Stimulated activated CD8-positive, alpha-beta memory T cell treated with anti-CD3 and anti-CD28 coated beads, Interleukin-7, amount 100 ng/mL, for 48 hours (primary cell): ENCODE measurements at places on chromosomes 13 and 19.
A peak's percentile ranks its signal among the peaks of the same experiment; 100 is the strongest.

GRCh38 chr13:26656919-26657318 is 99.4 kb downstream of the WASF3 start:
- no peak for DNase-seq

DNA sequence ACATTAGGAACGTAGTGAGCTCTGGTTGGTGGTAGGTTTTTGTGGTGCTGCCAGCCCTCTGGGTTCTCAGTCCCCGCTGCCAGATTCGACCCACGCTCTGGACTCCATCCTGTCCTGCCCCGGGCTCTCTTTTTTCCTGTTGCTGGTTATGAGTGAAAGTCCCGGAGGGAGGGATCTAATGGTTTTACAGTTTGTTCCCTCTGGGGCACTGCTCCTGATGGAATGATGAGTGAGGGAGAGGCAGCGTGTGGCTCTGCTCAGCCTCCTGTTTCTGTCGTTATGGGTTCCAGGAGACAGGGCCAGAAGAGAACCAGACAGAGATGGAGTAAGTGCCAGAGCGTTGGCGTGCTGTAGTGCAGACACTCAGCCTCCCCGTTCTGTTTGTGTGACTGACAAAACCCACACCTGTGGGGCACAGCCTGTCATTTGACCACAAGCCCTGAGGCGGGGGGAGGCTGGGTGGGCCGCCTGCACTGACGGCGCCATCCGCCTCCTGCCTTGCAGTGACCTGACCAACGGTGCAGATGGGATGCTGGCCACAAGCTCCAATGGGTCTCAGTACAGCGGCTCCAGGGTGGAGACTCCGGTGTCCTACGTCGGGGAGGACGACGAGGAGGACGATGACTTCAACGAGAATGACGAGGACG is 18.3 kb downstream of the ATP4B start:
- DNase-seq, result no peak

DNA sequence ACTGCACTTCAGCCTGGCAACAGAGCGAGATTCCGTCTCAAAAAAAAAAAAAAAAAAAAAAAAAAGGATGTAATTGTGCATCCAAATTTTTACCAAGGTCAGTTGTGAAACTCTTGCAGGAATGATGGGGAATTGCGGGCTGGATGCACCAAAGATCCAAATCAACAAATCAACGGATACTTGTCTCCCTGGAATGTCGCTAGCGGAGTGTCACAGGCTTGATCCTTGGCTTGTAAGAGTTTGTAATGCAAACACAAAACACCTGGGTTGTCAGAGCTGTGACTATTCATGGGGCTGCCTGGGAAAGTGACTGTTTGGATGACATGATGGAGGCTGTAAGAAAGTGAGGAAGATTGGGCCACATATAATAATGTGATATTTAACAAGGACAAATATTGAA is 4.2 kb downstream of the KANK3 start:
- no peak for DNase-seq

- no peak for DNase-seq
Measured at GRCh38 chr19:56751078-56751489, 79.5 kb upstream of the ZNF835 start.

- no peak for DNase-seq
Measured at GRCh38 chr13:93625536-93625935, 398.9 kb downstream of the GPC6 start.

DNA sequence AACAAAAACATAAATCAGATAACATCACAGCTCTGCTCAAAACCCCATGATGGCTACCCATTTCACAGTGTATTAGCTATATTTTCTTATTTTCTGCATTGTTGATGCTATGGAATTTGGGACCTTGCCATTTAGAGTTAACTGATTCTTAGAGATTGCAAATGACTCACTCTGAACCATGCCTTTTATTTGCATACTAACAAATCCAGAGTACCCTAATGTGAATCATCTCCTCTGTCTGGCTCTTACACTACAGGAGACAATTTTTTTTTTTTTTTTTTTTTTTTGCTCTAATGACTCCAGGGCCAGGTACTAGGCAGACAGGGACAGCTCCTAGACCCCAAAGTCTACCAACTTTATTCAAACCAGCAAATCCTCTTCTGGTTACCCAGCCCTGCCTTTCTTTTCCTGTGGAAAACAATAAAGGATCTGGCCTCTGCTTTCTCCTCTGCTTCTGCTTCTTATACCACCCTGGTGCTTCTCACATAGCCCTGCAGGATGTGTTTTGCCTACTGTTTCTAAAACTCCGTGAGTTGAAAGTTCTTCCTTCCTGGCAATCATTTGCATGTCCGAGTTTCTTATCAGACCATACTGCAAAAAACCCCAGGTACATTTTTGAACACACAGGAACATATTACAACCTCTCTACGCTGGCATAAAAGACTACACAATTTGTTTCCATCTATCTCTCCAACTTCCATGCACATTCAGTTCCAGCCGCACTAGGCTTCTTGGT is 10.6 kb upstream of the ZNF460 start:
- DNase-seq, result no peak

DNA sequence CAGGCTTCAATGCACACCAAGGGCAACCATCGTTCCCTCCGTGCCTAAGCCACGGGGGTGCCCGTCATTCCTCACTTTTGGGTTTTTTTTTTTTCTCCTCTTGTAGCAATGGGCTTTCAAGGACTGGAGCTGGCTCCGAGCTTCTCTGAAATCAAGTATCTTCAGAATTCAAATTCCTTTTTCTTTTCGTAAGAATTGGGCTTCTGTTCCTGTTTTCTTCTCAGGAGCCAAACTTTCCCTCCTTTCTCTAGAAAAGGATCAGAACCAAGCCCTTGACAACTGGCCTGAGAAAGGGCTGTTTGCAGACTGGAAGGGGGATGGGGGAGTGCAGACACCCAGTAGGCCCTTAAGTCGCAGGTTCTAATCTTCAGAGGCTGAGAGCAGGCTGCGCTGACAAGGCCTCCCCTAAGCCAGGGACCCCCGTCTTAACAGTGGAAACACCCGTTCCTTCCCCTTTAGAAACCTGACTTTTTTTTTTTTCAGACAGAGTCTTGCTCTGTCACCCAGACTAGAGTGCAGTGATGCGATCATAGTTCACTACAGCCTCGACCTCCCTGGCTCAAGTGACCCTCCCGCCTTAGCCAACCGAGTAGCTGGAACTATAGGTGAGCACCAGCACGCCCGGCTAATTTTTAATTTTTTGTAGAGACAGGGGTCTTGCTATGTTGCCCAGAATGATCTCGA is 51.6 kb downstream of the RFX2 start:
- DNase-seq, result no peak

DNA sequence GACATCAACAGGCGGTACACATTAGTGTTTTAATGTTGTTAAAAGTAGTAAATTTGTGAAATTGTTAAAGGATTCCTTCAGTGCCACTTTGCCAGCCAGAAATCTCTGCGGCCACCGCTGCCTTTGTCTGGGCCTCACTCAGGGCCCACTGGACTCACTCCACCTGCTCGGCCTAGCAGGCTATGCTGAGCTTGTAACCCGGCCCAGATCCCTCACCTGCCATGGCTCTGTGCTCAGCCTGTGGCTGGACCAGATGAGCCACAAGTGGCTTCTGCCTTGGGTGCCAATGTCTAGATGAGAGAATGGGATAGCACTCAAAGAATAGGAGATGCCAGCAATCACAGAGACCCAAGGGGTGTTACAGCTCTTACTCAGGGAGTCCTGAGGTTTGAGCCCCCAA is 1228.0 kb downstream of the DIAPH3 start:
- no peak for DNase-seq

DNA sequence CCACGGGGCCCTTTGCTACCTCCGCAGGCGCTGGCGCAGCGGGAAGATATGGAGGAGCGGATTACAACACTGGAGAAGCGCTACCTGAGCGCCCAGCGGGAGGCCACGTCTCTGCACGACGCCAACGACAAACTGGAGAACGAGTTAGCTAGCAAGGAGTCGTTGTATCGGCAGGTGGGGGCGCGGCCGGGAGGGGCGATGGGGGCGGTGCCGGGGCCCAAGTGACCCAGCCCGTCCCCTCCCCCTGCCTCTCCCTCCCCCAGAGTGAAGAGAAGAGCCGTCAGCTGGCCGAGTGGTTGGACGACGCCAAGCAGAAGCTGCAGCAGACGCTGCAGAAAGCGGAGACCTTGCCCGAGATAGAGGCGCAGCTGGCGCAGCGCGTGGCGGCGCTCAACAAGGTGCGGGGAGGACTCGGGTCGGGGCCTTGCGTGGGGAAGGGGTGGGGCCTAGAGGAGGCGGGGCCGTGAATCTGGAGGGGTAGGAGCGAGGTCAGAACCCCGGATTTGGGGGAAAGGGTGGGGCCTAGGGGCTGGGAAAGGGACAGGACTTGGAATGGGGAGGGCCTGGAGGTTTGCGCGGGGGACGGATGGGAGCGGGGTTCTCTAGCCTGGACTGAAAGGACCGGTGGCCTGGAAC is 13.7 kb downstream of the PPFIA3 start:
- DNase-seq, result no peak

- DNase-seq, result no peak
Measured at GRCh38 chr19:11479898-11480714, 740 bp downstream of the ELAVL3 start.

GRCh38 chr13:53847502-53847901 is 818.9 kb downstream of the OLFM4 start:
- DNase-seq, result no peak

GRCh38 chr19:10422846-10423245 is 2.5 kb downstream of the PDE4A start:
- DNase-seq, result no peak

DNA sequence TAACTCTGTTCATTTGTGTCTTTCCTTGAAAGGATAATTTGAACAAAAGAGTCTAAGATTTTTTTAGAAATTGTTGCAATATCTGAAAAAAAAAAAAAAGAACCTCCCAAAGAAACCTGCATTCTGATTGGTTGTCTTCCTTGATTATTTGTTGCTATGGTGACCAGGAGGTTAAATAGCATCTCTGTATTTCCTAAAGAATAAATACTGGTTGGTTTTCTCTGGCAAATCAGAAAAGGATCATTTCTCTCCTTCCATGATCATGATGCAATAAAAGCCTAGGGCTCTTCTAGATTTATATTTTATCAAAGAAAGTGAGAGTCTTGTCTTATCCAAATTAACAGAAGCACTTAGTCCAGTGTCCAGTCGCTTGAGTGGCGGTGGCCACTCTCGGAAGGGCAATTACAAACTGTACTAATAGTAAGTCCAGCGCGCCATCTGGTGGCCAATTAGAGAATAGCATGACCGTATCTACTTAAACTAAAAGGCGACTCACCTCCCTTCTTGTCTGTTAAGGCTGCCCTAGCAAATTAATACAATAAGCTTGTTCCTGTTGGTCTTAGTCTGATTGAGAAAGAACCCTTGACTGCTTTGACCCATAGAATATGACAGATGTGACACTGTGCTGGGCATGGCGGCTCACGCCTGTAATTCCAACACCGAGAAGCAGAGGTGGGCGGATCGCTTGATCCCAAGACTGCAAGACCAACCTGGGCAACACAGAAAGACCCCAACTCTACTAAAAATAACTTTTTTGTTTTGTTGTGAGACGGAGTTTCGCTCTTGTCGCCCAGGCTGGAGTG is 47.0 kb upstream of the PNMA8B start:
- peak; percentile 19 for DNase-seq

- DNase-seq, result no peak
Measured at GRCh38 chr13:82719987-82720386, 1162.3 kb downstream of the SLITRK1 start.

GRCh38 chr19:12159773-12160414 is 3.0 kb upstream of the ZNF136 start:
- DNase-seq, result no peak

DNA sequence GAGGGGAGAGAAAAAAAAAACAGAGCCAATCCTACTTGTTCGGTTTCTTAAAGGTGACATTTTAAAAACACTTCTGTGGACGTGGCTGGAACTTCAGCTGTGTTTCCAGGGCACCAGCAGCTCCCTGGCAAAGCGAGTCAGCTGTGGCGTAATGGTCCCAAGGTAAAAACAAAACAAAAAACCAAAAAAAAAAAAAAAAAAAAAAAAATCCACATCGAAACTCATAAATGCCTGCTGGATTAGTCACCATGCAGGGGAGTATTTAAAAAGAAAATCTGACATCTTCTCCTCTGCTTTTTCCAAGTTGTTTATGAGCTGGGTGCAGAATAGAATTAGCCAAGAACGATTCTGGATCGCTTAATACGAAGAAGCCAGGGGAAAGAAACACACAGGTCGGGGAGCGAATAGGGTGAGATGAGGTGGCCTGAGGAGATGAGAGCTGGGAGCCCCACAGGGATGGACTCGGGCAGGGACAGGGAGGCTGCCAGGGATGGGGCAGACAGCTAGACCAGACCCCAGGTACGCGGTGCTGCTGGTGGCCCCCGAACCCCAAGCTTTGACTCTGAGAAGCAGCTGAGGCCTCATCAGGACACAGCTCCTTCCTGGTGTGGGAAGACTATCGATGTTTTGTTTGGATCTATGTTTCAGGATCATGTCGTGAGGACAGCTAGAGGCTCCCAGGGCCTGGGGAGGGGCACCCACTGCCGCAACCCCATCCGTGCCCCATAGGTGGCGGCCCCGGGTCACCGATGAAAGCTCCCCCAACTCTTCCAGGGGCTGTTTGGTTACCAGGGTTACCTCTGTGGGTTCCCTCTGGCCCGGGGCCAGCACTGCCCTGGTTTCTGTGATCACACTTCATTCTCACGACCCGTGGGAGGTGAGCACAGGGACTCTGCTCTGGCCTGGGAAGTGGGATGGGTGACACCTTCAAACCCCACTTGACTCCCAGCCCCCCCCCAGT is 3.1 kb upstream of the CTXN1 start:
- DNase-seq, result peak; percentile 41
